ENCODE measurements at places on chromosomes 13 and 19.

GRCh38 chr19:6271721-6272410 lies 7.9 kb downstream of the MLLT1 start:
- DNase-seq, result no peak

GRCh38 chr13:50078231-50078894 lies 63.1 kb downstream of the KCNRG start:
- DNase-seq, result no peak

- no peak for DNase-seq
These were observed 49.5 kb downstream of the KDM4B start for GRCh38 chr19:5018224-5019015.

DNA sequence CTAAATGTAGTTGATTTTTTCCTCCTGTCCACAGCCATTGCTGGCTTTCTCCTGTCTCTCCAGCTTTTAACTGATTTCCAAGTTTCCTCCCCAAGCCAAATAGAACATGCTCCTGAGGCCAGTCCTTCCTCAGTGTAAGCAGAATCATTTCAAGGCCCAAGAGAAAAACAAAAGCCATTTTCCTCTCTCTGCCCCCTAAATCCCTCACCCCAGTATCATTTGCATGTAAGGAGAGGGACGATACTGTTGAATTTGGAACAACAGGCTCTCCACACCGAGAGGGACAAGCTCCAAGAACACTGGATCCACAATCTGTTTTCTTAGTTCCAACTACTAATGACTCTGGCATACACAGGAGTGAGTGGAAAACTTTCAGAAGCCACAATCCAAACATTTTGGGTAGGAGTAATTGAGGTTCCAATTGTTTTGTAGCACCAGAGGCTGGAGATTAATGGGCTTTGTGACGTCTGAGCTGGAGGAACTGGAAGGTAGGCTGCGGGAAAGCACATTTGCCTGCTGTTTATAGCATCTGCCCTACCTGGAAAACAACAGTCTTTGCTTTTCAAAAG lies 156.8 kb downstream of the FLT1 start:
- DNase-seq, result no peak

- DNase-seq, result no peak
These were observed 264.4 kb downstream of the TEX29 start for GRCh38 chr13:111584870-111585269.

GRCh38 chr19:19096641-19097627 lies 33.1 kb downstream of the SLC25A42 start:
- no peak for DNase-seq

DNA sequence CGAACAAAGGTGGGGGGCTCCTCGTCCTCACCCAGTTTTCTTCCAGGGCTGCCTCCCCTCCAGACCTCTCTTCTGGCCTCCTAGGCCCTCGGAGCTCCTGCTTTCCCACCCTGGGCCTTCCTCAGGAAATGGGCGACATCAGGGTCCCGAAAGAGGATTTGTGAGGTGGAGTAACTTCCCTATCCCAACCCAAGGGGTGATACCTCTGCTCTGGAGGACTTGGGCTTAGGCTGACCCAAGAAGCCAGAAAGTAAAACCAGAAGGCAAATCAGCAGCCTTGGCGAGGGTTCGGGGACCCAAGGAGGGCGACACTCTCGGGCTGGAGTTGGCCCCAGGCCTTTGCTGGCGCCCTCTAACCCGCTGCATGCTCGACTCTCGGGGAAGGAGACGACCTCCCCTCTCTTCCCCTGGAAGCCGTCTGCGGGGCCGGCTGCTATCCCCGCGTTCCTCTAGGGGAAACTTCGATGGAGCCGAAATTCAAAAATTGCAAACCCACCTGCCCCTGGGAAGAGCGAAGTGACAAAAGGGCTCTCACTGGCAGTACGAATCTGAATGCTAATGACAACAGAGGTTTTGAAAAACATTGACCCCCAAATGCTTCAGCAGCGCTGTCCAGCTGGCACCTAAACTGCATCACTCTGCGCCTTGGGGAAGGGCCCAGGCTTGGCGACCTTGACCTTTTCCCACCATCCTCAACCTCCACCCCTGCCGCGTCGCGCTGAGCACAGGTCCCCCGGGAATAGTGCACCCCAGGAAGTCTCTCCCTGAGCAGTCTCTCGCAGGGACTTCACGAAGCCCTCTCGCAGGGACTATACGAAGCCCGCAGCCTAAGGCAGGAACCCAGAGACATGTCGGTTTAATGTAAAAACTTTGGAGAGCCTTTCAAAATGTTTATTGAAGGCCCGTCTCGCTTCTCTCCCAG lies 2.4 kb downstream of the PDX1 start:
- DNase-seq, result no peak

GRCh38 chr13:21638319-21639282 lies 32.3 kb upstream of the FGF9 start:
- DNase-seq, result peak; percentile 23

- no peak for DNase-seq
These were observed 1.5 kb upstream of the SLC27A5 start for GRCh38 chr19:58513213-58513693.

DNA sequence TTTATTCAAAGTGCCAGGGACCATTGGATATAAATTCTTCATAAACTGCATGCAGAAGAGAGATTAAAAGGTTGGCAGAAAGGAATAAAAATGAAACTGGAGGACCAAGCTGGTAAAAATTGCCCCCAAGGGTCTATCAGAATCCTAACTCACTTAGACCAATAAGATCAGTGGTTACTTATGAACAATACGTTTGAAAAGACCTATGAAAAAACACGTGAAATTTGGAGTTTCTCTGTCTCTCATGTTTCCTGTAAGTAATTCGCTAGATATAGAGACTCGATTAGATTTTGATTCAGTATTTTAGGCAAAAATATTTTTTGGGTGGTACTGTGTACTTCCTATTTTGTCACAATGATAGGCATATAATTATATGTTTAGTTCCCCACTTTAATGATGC lies 22.9 kb downstream of the GARRE1 start:
- no peak for DNase-seq

GRCh38 chr19:45403781-45404556 lies 900 bp downstream of the PPP1R13L start:
- peak; percentile 20 for DNase-seq

- DNase-seq, result no peak
These were observed at the start of gene GNG14 for GRCh38 chr19:12687496-12688196. TSS of gene GNG14 (plus strand) at chr19:12687998. CDS start at chr19:12688049, 51 bp downstream.

- DNase-seq, result no peak
These were observed 4.4 kb downstream of the BCAM start for GRCh38 chr19:44813070-44813840.

DNA sequence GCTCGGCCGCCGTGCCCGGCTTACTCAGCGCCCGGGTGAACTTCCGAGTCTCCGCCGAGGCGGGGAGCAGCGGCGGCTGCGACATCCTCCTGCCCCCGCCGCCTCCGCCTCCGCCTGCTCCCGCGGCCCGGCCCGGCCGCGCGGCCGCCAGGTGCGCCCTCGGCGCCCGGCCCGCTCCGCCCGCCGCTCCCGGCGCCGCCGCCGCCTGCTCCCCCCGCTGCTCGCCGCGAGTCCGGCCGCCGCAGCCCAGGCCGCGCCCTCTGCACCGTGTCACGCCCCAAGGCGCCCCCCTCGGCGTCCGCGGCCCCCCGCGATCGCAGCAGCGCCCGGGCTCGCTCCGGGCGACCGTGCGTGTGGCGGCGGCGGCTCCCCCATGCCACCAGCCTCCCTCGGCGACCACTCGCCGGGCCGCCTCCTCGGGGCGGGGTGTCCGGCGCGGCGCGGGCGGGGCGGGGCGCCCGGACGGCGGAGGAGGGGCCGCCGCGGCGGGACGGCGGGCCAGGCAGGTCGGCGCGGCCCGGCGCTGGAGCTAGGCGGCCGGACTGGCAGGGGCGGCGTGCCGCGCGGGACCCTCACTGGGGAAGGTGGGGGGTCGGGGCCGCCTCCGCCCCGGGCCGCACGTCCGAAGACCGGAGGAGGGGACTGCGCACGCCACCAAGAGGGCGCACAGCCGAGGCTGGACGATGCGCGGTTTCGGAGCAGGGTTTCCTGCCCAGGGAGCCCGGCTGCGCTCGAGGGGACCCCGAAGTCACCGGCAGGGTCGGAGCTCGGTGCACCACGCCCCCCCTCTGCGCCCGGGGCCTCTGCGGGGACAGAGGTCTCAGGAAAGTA lies 108.6 kb upstream of the DOCK9 start:
- DNase-seq, result peak; percentile 48

Data from COR-L47 (cell line).